ENCODE measurements at places on chromosomes 3 and 15.

DNA sequence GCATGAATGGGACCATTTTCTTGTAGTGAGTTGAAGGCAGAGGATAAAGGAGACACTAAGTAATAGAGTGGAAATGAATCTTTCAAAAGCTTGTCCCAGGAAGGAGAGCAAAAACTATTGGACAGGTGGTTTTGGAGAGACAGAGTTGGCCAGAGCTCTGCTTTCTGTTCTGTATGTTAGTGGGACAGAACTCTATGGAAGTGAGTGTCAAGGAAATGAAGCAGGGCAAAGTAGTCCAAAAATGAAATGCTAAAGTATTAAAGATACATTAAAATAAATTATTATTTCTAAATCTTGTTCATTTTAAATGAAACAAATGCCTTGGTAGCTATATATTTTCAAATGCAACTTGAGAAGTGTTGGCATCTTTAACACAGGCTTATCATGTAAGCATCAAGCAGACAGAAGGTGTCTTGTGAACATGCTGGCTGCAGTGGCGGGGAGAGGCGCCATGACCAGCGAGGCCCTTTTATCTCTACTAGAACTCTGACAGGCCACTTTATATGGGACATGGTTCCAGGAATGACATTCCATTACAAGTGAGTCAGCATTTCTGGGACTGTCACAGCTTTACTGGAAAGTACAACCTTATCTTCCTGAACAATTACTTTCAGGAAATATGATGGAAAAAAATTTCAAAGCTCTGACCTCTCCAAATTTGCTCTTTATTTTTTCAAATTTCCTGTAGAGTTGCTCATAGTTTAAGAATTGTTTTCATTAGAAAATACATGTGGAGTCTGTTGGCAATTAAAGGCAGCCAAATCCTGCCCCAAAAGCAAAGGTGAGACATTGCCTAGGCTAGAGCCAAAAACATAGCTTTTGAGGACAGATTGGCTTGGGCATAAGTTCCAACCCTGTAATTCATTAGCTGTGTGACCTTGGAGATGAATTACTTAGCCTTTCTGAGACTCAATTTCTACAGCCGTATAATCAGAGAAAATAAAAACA is 106.5 kb downstream of the ECT2 start:
- DNase-seq: no peak

DNA sequence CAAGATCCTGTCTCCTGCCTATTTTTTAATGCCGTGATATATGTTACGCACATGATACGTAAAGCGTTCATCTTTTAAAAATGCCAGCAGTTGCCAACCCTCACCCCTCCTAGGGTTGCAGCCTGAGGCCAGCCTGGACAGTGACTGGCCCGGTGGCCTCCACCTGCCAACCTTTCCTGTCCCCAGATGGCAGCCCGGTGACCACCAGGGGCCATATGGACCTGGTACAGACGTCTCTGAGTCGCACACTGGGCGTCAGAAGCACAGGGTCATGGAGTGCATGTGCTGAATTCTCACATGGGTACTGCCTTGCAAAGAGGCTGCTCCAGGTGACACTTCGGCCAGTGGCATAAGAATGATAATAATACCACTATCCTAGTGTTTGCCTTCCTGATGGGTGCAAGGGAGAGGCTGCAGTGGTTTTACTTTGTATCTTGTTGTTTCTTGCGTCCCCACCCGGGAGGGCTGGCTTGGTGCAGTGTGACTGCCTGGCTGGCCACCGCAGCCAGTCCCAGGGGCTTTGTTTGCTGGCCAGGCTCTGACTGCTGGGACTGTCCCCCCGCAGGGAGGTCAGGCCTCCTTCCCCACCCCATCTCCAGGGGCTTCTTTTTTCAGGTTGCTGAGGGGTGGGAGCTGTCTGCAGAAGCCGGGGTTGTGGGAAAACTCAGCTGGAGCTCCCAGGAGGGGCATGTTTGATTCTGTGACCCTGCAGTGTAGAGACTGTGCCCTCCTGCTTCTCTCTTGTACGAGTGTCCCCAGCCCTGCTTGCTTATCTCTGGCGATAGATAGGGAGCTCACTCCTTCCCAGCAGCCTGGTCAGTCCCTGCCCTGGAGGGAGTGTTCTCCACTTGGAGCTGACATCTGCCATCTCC is 16.9 kb downstream of the FBLN2 start:
- no peak for DNase-seq

DNA sequence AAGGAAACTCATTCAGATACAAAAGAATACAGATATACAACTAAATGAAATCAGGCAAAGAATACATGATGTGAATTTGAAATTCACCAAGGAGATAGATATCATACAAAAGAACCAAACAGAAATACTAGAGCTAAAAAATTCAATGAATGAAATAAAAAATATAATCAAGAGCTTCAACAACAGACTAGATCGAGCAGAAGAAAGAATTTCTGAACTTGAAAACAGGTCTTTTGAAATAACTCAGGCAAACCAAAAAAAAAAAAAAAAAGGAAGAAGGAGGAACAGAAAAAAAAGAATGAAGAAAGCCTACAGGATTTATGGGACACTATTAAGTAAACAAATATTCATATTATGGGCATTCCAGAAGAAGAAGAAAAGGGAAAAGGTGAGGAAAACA is 137.8 kb downstream of the DMXL2 start:
- DNase-seq: no peak

GRCh38 chr3:116034794-116035193 is 410.5 kb downstream of the LSAMP start:
- no peak for DNase-seq

DNA sequence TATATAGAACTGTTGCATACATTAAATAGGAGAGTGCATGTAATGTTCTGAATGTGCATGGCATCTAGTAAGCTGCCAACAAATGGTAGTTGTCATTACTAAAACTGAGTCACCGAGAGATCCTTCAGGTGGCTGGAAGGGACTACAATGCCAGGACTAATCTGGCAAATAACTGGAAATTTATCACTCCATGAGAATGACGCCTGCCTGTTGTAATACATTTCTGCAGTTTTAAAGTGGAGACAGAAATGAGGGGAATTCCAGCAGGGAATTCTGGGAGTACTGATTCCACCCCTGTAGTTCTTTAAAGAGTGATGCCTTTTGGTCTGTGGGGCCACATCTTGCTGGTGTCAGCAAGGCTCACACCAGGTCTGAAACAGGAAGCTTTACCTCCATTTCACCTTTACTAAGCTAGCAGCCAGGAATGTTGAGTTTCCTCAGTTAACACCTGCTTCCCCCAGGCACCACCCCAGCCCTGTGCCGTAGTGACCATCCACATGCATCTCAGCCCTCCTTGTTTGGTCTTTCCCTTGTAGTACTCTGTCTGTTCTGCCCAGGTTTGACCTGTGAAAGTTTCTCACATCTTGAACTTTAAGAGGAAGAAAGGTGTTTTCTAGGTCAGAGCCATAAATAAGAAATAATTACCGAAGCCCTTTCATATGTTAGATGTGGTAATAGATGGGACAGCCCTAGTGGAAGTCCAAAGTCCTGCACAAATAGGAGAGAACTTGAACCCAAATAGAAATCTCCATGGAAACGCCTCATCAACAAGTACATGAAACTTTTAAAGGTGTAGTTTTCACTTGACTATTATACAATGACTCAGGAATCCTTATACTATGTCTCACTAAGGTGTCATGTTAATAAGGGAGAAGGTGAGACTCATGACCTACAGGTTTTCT is 56.7 kb upstream of the LMOD3 start:
- DNase-seq: no peak

- peak; percentile 70 for DNase-seq
Observed at GRCh38 chr3:101779047-101779821, at the start of gene NXPE3. TSS of gene NXPE3 (plus strand) at chr3:101779211. CDS start at chr3:101785597, 6,386 bp downstream.

- DNase-seq: no peak
Observed at GRCh38 chr3:24686808-24687207, 192.2 kb upstream of the THRB start.

DNA sequence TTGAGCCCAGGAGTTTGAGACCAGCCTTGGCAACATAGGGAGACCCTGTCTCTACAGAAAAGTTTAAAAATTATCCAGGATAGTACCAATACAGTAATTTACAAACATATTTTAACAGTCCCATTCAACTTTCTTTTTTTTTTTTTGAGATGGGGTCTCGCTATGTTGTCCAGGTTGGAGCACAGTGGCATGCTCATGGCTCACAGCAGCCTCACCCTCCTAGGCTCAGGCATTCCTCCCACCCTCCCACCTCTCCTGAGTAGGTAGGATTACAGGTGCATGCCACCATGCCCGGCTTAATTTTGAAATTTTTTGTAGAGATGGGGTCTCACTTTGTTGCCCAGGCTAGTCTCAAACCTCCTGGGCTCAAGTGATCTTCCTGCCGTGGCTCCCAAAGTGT is 12.5 kb upstream of the MAP6D1 start:
- no peak for DNase-seq

DNA sequence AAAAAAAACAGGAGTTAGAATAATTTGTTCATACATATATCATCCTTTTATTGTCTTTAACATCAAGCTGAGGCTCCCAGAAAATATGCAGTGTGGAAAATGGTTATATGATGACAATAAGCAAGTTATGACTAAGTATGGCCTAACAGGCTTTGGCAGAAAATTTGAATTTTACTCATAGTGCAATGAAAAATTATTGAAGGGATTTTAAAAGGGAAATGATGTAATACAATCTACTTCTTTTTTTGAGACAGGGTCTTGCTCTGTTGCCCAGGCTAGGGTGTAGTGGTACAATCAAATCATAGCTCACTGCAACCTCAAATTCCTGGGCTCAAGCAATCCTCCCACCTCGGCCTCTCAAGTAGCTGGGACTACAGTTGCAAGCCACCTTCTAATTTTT is 78.7 kb downstream of the FAIM start:
- DNase-seq: peak; percentile 39

DNA sequence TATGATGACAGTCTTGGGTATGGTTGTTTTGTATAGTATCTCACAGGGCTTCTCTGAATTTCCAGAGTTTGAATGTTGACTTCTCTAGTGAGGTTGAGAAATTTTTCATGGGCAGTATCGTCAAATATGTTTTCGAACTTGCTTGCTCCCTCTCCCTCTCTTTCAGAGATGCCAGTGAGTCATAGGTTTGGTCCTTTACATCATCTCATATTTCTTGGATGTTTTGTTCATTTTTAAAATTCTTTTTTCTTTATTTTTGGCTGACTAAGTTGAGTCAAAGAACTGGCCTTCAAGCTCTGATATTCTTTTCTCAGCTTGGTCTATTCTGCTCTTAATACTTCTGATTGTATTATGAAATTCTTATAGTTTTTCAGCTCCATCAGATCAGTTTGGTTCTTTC is 282.3 kb upstream of the NECTIN3 start:
- peak; percentile 39 for DNase-seq

- peak; percentile 66 for DNase-seq
Observed at GRCh38 chr3:192915304-192915703, 2.4 kb downstream of the MB21D2 start.

DNA sequence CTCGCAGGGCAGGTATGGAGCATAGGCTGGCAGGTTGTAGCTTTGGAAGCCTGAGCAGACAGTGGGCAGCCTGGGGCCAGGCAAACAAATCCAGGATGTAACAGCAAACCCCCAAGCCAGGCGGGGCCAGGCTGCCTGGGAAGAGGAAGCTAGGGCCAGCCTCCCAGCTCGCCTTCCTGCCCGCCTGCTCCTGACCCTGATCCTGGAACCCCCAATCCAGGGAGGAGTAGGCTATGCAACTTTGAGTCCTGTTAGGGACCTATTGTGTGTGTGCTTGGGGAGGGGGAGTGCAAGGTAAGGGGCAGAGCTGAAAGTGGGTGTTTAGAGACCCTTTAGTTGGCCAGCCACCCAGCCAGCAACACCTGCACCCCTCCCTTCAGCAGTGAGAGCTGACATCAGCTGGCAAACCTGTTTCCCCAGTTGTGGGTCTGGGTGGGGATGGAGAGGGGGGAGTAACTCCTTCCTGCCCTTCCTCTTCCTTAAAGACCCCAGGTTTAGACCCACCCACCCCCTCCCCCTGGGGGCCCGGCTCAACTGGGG is 2.5 kb downstream of the NBEAL2 start:
- no peak for DNase-seq

- DNase-seq: no peak
Observed at GRCh38 chr3:82685761-82686160, 924.3 kb upstream of the GBE1 start.

DNA sequence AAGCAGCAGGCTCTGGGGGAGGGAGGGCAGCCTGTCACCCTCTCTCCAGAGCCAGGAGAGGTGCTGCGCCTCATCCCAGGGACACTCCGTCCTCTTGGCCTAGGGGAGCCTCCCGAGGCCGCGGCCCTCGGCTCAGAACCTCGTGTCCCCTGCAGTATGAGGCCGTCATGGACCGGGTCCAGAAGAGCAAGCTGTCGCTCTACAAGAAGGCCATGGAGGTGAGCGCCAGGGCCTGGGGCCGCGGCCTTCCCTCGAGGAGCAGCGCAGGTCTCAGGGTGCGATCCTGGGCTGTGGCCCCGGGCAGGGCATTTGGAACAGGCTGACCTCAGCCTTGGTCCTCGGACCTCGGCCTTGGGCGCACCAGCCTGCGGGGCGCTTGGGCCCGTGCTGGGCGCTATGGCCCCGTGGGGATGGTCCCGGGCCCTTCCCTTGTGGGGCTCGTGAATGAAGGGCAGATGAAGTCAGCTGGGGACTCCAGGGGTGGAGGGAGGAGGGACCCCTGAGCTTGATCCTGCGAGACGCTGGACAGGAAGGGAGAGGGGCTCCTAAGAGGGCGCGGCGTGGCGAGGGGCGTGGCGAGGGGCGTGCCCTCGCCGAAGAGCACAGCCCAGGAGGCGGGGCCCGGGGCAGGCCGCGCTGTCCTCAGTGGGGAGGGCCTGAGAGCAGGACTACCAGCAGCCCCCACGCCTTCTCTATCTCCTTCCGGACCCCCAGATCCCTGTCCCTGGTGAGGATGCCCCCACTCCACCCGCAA is 32.9 kb downstream of the PSTPIP1 start:
- DNase-seq: no peak

DNA sequence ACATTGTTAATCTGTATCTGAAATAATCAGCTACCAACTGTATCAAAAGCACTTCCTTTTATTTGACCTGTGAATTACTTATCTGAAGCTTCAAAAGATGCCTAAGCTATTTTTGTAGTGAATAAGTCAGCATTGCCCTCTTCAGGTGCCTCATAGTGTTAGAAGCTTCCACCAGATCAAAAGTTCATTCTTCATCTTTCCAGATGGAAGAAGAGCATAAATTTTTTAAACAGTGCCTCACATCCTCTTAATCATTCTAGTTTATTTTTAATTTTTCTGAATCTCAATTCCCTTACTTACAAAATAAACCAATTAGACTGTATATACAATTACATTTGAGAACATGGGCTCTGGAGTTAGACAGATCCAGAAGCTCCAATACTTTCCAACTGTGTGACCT is 65.0 kb downstream of the MYO5A start:
- peak; percentile 25 for DNase-seq

All from HFFc6 (cell line).